ENCODE measurements at places on chromosomes 11 and 22.

GRCh38 chr11:1526785-1527184, 40.2 kb upstream of the MOB2 start:
- DNase-seq = no peak
- H3K27me3 ChIP-seq = no peaks in the 10 kb centered on the region
- H3K27ac ChIP-seq = no peak overlapping the region
- H3K4me1 ChIP-seq = peaks cover 58% of the 10 kb centered on the region

DNA sequence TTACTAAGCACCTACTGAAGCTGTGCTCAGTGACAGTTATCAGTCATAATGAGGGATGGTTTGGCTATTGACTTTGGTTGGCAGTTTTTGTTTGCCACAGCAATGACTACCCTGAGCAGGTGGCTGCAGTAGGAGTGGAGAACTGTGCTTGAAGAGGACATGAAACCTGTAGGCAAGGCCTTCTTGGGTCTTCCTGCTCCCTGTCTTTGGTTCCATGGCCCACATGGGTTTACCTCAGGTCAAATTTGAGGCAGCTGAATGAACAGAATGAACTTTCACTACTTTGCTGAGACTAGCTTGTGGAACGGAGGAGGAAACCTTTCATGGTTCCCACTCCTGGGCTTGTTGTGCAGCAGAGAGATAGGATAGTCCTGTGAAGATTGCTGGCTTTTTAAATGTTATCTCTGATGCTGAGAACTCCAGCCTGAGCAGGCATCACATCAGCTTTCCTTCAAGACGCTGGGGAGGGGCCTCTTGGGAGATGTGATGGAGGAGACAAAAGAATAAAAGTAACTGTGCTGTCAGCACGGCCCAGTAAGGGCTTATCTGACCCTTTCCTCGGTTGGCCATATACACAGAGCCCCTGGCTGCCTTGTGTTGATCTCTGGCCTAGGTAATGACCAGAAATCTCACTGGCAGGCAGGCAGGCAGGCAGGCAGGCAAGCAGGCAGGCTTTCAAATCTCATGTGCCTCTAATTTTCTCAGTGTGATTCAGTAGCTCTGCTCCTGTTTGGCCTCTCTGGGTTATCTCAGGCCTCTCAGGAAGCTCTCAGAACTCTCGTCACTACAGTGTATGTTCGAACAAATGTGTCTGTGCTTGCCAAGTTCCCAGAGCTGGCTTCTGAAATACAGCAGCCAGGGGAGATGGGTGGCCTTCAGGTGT, 12.0 kb downstream of the STIM1 start:
- no peak for DNase-seq
- H3K4me1 ChIP-seq = peaks cover 67% of the 10 kb centered on the region
- no peaks in the 10 kb centered on the region for H3K27me3 ChIP-seq
- H3K36me3 ChIP-seq = peaks cover 6% of the 10 kb centered on the region

- no peaks in the 10 kb centered on the region for H3K36me3 ChIP-seq
- DNase-seq = no peak
- H3K4me1 ChIP-seq = no peaks in the 10 kb centered on the region
Measured at GRCh38 chr11:132648851-132649250, 883.5 kb downstream of the OPCML start.

GRCh38 chr11:80451105-80451504, 1010.3 kb upstream of the TENM4 start:
- no peak overlapping the region for H3K27ac ChIP-seq
- no peak overlapping the region for H3K4me3 ChIP-seq
- H3K27me3 ChIP-seq = no peaks in the 10 kb centered on the region
- no peaks in the 10 kb centered on the region for H3K36me3 ChIP-seq
- H3K4me1 ChIP-seq = no peaks in the 10 kb centered on the region
- DNase-seq = no peak

DNA sequence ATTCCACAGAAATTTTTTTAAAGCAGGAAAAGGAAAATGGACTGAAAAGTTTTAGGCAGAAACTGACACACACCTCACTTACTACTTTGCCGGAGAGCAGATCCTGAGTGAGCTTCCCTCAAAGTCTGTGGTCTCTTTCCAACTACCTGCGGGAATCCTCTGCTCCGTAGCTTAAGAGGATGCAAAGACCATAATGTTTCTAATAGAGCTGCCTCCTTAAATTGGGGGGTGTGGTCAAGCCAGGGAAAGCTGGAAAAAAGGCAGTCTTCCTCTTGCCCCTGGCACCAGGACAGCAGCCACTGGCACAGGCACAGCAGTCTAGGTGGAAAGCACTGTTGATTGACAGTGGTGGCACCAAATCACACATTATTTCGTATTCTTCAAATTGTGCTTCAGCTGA, at the start of gene ETS1:
ETS1 (minus strand) TSS at position 144 of the 400 bp plus-strand sequence. CDS start 14,428 bp downstream, outside the sequence.
- no peak within 1 kb of the TSS for H3K4me3 ChIP-seq
- H3K27me3 ChIP-seq = no peaks in the 10 kb centered on the region
- no peaks in the 10 kb centered on the region for H3K4me1 ChIP-seq
- no peak within 1 kb of the TSS for H3K27ac ChIP-seq
- DNase-seq = no peak

DNA sequence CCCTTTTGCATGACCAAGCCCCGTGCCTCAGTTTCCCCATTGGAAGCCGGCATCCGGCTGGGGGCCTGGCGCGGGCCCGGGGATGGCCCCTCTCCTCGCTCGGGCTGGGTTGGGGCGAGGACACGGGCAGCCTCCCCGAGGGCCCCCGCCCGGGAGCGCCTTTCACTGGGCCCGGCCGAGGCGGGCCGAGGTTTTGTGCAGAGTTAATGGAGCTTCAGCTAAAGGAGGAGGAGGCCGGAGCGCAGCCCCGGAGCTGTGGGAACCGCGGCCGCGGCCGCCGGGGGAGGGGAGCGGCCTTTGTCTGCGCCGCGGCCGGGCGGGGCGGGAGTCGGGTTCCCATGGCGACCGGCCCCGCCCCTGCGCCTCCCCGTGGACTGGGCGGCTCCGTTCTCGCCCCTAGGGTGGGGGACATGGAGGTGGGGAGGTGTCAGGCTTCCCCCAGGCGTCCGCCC, 1.4 kb upstream of the MAPK11 start:
- peaks cover 46% of the 10 kb centered on the region for H3K4me1 ChIP-seq
- peak overlapping the region; percentile 52 for H3K4me3 ChIP-seq

DNA sequence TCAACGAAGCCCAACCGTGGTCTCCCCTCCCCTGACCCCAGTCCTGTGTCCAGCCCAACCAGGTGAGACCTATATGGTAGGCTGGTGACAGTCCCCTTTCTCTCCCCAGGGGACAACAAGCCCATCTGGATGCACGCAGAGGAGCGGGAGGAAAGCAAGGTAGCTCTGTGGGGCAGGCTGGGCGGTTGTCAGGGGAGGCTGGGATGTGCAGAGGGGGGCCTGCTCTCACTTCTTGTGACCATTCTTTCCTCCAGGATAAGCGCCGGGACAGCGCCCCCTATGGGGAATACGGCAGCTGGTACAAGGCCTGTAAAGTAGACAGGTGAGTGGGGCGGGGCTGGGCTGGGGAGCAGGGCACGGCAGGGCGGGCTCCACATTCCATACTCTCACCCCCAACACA, 3.5 kb upstream of the RAB1B start:
- peaks cover 47% of the 10 kb centered on the region for H3K36me3 ChIP-seq
- no peak overlapping the region for H3K4me3 ChIP-seq
- H3K27me3 ChIP-seq = no peaks in the 10 kb centered on the region
- DNase-seq = no peak
- no peak overlapping the region for H3K27ac ChIP-seq

DNA sequence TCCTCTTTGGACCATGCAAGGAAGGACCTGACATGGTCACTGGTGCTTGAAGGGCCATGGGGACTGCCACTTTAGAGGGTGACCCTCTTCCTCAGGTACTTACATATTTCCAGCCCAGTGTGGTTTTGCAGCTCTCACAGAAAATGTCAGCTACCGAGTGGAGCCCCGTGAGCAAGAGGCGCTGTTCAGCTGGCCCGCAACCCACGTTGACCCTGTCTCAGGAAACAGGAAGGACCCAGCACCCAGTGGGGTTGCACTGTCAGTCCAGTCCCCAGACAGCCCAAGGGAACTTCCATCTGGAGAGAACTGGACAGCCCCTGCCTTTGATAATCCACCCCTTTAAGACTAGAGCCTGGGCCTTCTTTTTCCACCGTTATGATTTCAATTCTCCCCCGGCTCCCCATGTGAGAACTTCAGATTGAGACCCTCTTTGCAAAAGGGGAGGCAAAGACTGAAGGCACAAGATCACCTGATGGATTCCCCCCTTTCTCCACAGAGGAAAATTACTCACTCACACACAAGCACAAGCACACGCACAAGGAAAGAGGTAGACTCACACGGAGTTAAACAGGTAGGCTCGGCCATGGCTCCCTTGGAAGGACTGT, 3.4 kb downstream of the YPEL4 start:
- peaks cover 45% of the 10 kb centered on the region for H3K4me1 ChIP-seq
- DNase-seq = no peak
- no peaks in the 10 kb centered on the region for H3K36me3 ChIP-seq
- peaks cover 50% of the 10 kb centered on the region for H3K27me3 ChIP-seq
- H3K4me3 ChIP-seq = no peak overlapping the region

GRCh38 chr11:72771507-72771906, 19.3 kb upstream of the ARAP1 start:
- H3K4me1 ChIP-seq = peaks cover 3% of the 10 kb centered on the region
- no peaks in the 10 kb centered on the region for H3K36me3 ChIP-seq
- DNase-seq = no peak
- H3K27me3 ChIP-seq = no peaks in the 10 kb centered on the region
- no peak overlapping the region for H3K27ac ChIP-seq

DNA sequence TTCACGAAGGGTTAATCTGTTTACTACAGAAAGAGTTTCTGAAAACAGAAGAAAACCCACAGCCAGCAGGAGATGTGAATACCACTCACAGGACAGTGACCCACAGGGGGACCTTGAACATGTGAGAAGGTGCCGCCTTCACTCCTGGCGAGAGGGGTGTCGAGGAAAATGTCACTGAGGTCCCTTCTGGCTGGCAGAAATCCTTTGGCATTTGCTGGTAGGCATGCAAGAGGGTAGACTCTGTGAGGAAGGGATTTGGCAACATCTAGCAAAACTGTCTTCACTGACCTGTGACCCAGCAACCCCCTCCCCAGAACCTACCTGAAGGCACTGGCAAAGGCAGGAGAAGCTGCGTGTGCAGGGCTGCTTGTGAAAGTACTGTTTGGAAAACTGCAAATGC, 8.6 kb downstream of the KCNQ1 start:
- H3K4me3 ChIP-seq = no peak overlapping the region
- H3K27me3 ChIP-seq = no peaks in the 10 kb centered on the region
- DNase-seq = no peak
- peaks cover 13% of the 10 kb centered on the region for H3K4me1 ChIP-seq
- H3K36me3 ChIP-seq = peaks cover 8% of the 10 kb centered on the region
- no peak overlapping the region for H3K27ac ChIP-seq

GRCh38 chr11:28547321-28547741, 439.1 kb downstream of the METTL15 start:
- H3K36me3 ChIP-seq = no peaks in the 10 kb centered on the region
- no peaks in the 10 kb centered on the region for H3K4me1 ChIP-seq
- DNase-seq = no peak
- H3K4me3 ChIP-seq = no peak overlapping the region
- no peak overlapping the region for H3K27ac ChIP-seq
- H3K27me3 ChIP-seq = no peaks in the 10 kb centered on the region

- no peak for DNase-seq
- no peaks in the 10 kb centered on the region for H3K27me3 ChIP-seq
Measured at GRCh38 chr11:37449146-37449545, 851.1 kb upstream of the RAG2 start.

DNA sequence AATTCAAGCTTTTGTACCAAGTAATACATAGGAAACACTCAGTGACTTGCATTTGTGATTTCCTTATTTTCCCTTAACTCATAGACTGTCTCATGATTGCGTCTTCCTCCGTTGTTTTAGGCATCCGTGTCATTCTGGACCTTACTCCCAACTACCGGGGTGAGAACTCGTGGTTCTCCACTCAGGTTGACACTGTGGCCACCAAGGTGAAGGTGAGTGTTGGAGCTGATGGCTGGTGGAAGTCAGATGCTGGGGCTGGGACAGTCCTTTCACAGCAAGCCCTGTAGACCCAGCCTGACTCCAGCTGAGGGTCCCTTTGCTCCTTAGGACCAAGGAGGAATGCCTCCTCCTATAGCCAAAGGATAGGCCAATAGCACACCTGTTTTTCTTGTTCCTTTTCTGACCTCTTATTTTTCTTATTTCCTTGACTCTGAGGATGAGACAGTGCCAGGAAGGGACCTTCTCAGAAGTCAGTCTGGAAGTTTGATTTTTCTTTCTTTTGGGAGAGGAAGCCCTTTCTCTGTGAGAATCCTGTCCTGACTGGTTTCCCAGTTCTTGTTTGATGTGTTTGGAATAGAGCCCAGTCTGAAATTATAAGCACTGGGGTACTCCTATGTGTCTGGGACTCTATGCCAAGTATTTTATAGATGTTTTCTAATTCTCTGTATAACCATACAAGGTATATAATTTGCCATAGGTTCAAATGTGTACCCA, 2.2 kb downstream of the SLC3A2 start:
- peaks cover 55% of the 10 kb centered on the region for H3K36me3 ChIP-seq
- no peak overlapping the region for H3K27ac ChIP-seq
- H3K4me3 ChIP-seq = peak overlapping the region; percentile 99
- DNase-seq = no peak

GRCh38 chr11:75631086-75631730, 37.6 kb downstream of the MAP6 start:
- peaks cover 22% of the 10 kb centered on the region for H3K27me3 ChIP-seq
- no peak overlapping the region for H3K4me3 ChIP-seq
- H3K4me1 ChIP-seq = no peaks in the 10 kb centered on the region
- no peak overlapping the region for H3K27ac ChIP-seq

GRCh38 chr11:62129590-62130282, 5.9 kb downstream of the INCENP start:
- no peaks in the 10 kb centered on the region for H3K27me3 ChIP-seq
- peaks cover 38% of the 10 kb centered on the region for H3K36me3 ChIP-seq
- H3K27ac ChIP-seq = no peak overlapping the region

GRCh38 chr22:49971232-49972162, 10.9 kb downstream of the PIM3 start:
- no peaks in the 10 kb centered on the region for H3K36me3 ChIP-seq
- H3K4me1 ChIP-seq = peaks cover 67% of the 10 kb centered on the region
- H3K27ac ChIP-seq = no peak overlapping the region
- DNase-seq = no peak

DNA sequence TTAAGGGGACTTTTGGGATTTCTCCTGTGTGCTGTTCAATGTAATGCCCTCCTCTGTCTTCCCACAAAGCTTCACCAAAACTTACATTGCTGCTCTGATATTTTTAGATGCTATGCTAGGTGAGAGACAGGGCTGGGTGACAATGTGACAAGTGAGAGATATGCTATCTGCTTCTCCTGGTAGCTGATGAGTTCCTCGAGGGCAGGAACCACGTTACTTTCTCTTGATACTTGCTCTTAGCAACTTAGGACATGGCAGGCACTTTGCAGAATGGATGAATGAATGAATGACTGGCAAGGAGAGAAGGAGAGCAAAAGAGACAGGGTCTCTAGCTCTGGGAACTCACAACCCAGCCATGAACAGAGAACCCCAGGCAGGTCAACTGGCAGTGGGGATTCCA, 115.4 kb downstream of the C11orf58 start:
- no peak overlapping the region for H3K4me3 ChIP-seq
- H3K27ac ChIP-seq = no peak overlapping the region
